GM23338 (cell line): ENCODE measurements at places on chromosomes 7 and 10.

- DNase-seq = peak; percentile 42
Measured at GRCh38 chr10:123970207-123970926, 78.8 kb upstream of the CPXM2 start.

- DNase-seq = no peak
Measured at GRCh38 chr10:88987243-88987725, 3.3 kb upstream of the FAS start.

GRCh38 chr7:30472784-30473775, 5.5 kb downstream of the NOD1 start:
- no peak for DNase-seq

DNA sequence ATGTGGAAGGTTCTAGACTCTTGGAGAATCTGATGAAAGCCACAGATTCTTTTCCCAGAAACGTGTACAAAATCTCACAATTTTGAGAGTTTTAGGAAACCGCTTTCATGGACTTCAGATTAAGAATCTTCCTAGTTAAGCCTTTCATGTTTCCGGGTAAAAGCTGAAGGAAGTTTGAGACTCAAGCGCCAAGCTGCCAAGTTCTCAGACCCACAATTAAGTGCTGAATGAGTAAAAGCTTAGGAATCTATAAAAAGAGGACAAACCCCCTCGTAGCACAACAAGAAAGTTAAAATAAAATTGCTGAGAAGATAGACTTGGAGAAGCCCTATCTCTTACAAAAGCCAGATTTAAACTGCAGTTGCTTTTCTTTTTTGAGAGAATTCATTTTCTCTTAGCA, 99.6 kb downstream of the ST8SIA6 start:
- DNase-seq = no peak
